ENCODE measurements at places on chromosomes 13 and 19.

DNA sequence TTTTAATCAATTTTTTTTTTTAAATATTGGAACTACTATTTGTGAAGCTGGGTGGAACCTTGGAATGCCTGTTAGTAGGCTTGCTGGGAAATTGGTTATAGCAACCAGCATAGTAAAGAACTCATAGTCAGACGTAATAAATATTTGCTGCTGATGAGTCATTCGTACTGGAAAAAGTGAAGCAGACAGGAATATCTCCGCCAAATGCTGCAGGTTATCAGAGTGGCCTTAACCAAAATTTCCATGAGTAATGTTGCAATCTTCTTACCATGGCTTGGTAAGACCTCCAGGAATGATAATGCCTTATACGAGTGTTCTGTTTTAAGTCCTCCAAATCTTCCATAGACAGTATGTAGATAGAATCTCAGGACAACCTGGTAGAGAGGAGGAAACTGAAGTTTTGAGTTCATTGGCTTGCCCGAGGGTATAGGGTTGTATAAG is 34.2 kb downstream of the MBNL2 start:
- DNase-seq = no peak

- no peak for DNase-seq
Observed at GRCh38 chr19:36963280-36963679, 47.1 kb downstream of the ZNF568 start.

DNA sequence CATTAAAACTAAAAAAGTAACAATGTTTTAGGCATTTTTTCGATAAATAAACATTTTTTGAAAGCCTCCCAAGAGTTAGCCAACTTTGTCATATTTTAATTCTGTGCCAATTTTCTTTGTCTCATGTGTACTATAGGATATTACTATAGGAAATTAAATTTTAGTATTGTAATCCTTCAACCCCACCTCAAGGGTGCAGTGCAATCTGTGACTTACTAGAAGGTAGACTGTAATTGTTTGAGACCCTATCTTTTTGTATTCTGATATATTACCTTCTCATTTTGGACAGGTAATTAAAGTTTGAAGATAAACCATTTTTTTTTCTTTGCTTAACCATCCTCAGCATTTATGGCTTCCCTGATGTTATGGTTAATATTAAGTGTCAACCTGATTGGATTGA is 457.8 kb downstream of the PCDH20 start:
- DNase-seq = no peak

DNA sequence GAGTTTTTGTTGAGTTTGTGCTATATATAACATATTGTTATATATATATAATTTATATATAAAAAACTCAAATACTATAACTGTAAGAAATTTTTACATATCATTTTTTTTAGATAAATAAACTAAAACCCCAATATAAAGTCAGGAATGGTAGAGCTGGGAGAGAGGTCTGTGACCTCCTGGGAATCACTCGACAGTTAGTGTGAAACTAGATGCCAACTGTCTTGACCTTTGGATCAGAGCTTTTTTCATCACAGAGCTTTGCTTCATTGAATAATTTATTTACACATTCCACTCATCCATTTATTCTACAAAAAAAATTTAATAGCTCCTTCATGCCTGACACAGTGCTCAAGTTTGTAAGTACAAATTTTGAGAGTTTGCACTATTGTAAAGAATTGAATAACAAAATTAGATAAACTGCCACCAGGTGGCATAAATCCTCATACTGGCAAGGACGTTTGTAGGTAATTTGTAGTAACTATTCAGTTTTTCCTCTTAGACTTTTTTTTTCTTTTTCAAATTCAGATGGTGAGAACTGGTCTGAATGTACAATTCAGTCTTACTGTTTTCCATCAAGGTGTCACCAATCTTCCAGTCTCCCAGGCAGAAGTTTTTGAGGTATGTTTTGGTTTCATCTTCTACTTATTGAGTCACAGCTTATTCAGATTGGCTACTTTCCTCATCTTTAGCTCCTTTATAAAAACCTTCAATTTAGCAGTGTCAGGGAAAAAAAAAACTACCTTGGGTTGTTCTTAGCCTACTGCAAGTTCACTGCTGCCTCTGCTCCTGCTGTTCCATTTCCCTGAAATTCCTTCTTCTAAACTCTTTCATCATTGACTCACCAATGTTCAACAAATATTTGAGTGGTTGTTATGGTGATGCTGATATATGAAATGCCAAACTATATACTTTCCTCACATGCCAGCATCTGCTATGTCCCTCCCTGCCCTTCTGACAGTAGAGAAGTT is 28.7 kb downstream of the LACC1 start:
- peak; percentile 47 for DNase-seq

DNA sequence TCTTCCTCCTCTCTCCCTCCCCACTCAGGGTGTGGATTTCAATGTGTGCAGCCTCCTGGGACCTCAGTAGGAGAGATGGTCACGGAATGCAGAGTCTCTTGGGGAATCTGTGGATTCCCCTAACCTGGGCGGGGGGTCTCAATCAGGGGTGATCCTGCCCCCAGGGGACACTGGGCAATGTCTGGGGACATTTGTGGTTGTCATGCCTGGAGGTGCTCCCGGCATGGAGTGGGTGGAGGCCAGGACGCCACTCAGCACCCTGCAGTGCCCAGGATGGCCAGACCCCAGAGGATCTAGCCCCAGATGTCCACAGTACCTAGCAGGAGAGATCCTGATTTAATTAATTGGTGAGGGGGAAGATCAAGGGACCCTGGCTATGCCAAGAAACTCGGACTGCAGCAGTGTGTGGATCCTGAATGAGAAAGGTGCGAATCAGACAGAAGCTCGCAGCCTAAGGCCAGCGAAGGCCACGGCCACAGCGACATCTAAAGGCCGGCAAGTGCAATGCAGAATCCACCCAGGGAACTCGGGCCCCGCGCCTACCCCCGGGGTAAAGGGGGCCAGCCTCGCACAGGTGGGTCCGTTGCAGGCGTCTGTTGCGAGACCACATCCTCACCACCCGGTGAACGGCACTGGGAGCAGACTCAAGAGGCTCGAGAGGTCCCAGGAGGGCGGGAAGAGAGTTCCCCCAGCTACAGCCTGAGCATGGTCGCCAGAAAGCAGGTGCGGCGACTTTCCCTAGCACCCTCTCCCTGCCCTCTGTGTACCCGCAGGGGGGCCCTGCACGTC is 88.8 kb downstream of the GNG7 start:
- peak; percentile 77 for DNase-seq

DNA sequence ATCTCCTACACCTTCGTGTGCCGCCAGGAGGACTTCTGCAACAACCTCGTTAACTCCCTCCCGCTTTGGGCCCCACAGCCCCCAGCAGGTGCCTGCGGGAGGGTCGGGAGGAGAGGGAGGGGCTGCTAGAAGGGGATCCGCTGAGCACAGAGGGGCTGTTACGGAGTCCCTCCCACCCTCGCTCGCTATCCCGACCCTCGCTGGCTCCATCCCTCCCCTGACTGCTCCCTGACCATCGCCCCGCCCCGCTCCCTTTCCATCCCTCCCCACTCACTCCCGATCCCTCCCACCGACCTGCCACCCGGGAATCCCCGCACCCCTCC is 780 bp downstream of the CD177 start:
- no peak for DNase-seq

DNA sequence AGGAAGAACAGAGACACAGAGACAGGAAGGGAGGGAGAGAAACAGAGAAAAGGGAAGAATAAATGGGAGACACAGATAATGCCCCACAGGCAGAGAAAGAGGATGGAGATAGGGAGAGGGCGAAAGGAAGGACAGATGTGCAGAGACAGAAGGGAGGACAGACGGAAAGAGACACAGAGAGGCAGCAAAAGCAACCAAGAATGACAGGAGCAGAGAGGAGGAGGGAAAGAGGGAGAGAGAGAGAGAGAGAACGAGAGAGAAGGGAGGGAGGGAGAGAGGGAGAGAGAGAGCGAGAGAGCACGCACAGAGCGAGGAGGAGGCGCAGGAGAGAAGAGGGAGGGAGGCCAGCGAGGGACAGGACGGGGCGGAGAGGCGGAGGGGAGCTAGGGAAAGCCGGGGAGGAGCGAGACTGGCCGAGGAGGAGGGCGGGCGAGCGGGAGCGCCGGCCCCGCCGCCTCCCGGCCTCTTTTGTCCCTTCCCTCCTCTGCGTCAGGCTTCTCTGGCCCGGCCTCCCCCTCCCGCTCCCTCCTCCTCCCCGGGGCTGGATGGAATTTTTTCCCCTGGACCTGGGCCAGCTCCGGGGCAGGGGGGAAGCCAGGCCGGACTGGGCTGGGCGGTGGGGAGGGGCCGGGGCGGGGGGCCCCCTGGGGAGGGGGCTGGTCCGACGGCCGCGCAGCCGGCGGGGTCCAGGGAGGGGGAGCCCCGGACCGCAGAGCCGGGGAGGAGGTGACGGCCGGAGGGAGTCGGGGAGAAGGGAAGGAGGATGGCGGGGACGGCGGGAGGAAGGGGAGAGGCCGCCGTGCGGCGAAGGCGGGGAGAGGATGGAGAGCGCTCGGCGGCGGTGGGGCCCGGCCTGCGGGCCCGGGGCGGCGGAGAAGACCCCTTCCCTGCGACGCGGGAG is 4.2 kb upstream of the SPACA6 start:
- no peak for DNase-seq

DNA sequence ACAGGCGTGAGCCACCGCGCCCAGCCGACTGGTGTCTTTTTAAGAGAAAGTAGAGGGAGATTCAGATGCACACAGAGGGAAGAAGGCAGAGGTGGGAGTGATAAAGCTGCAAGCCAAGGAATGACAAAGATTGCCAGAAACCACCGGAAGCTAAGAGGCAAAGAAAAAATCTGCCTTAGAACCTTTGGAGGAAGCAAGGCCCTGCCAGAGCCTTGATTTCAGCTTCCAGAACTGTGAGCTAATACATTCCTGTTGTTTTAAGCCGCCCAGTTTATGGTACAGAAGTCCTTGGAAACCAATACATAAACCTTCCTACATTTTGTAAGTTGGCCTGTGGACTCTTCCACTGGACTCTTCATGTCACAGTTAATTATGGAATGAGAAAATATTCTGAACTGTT is 71.7 kb upstream of the SOX21 start:
- DNase-seq = no peak

GRCh38 chr19:51726049-51726448 is 2.3 kb upstream of the HAS1 start:
- no peak for DNase-seq

DNA sequence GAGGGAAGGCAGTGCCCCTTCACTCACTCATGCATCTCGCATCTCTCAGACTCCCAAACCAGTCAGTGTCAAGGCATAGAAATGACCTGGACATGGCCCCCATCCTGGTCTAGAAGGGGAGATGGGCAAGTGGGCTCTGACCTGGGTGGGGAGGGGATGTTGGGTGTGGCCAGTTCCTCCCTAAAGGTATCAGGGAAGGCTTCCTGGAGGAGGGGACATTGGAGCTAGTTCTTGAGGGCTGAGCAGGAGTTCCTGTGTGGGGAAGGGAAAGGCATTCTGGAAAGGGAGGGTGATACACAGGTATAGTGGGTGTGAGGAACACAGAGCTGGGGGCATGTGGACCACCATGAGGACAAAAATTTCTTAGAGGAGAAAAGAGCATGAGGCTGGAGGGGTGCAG is 4.0 kb downstream of the IL4I1 start:
- no peak for DNase-seq

- peak; percentile 99 for DNase-seq
Observed at GRCh38 chr19:1490311-1491113, at the start of gene PCSK4. Gene PCSK4, minus strand, starts transcription at chr19:1490350. Its CDS starts 4 bp downstream, at chr19:1490346.

DNA sequence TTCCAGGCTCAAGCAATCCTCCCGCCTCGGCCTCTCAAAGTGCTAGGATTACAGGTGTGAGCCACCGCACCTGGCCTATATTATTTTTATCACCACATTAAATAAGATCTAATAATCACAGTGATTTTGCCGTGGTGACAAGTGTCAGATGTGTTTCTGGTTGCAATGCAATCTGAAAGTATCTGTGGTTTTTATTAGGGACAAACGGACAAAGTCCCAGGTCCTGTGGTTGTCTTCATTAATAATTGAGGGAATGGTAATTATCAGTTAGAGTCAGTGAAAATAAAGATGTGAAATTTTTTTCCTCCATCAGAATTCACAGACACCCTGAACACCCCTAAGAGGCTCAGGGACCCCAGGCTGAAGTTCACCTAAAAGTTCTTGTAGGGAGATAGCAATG is 1.3 kb upstream of the TICAM1 start:
- no peak for DNase-seq

DNA sequence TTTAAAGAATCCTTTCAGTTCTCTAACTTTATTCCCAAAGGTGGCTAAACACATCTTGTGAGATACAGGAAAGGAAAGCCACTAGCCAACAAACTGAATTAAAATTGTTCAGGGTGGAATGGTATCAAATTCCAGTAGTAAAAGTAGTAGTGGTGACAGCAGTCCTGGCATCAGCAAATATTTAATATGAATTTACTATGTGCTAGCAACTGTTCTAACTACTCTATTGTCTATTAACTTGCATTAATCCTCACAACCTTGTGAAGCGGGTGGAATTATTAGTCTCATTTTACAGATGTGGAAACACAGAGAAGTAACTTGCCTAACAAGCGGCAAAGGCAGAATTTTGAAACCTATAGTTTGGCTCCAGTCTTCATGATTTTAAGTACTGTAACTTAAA is 130.1 kb downstream of the KLF12 start:
- DNase-seq = no peak

GRCh38 chr19:41296433-41296871 is 13.5 kb upstream of the CCDC97 start:
- DNase-seq = no peak

DNA sequence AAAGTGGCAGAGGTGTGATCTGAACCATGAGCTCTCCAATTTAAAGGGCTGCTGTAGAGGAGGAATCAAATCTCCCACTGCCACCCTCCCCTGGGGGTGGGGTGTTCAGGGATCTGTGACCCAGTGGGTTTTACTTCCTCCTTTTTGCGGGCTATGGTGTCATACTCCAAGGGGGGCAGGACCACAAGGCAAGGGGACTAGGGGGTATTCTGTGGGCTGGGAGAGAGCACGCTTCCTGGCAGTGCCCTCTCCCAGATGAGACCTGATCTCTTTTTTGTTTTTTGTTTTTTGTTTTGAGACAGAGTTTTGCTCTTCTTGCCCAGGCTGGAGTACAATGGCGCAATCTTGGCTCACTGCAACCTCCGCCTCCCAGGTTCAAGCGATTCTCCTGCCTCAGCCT is 10.3 kb downstream of the PLD3 start:
- DNase-seq = peak; percentile 82

All from B cell (primary cell).